Activated CD4-positive, CD25-positive, alpha-beta regulatory T cell treated with anti-CD3 and anti-CD28 coated beads, Interleukin-2, amount 50 U/mL, for 24 hours (primary cell): ENCODE measurements at places on chromosomes 3 and 15.
A peak's percentile ranks its signal among the peaks of the same experiment; 100 is the strongest.

DNA sequence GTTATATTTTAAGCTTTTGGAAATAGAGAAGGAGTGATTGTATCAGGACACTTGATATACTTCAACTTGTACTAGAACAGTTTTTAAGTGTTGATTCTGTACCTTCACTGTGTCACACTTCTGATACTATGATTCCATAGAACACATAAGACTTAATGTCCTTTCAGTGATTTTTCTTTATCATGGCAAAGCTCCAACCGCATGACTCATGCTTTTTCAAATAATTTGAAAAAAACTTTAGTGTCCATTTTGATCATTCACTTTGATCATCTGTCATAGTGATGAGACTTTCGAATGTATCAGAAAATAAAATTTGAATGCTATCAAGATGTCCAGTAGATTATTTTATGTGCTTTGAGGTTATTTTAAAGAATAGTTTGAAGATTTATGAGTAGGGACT, 32.0 kb downstream of the AP4E1 start:
- ATAC-seq: no peak

- ATAC-seq: peak; percentile 58
Observed at GRCh38 chr15:67114846-67115585, 49.6 kb downstream of the SMAD3 start.

GRCh38 chr15:68211656-68212320, 6.7 kb upstream of the CALML4 start:
- ATAC-seq: no peak

DNA sequence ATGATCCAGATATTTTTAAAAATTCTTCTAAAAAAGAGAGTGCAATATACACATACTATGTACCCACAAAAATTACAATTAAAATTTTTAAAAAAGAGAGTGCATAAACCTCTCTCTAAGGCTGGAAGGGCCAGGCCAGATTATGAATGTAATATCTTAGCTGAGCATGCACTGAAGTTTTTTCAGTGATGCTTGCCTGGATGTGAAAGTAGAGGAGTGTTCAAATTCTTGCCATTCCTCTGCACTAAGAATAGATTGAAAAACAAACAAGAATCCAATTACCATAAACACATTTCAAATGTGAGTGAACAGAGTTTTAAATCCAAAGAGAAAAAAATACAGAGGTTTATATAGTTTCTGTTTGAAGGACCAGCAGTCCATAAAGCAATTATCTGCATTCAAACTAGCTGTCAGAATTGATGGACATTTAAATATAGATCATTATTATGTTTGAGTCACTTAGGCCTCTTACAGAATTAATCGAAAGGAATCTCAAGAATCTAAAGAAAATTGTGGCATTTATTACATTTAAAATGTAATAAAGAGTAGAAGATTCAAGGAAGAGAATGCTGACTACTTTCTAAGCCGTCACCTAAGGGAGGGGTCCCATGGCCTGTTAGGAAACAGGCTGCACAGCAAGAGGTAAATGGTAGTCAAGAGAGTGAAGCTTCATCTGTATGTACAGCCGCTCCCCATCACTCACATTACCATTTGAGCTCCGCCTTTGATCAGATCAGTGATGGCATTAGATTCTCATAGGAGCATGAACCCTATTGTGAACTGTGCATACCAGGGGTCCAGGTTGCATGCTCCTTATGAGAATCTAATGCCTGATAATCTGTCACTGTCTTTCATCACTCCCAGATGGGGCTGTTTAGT, 159.3 kb upstream of the MDFIC2 start:
- ATAC-seq: no peak

DNA sequence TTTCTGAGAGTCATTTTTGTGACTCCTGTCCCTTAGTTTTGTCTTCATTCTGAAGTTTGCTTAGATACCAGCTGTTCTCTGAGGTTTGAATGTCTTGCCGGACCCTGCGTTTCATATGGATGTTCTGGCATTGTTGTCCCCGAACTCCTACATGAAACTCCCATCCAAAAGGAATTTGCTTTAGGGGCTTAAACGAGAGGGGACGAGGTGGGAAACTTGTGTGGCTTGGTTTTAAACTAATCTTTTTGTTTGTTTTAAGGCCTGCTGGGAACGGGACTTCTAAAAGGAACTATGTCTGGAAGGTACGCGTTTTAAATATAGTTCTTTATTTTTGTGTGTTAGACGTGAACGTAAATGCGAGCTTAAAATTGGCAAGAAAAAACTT, 679 bp downstream of the RPL35A start:
- no peak for ATAC-seq

GRCh38 chr15:47756872-47757271, 39.6 kb downstream of the SEMA6D start:
- ATAC-seq: no peak

- ATAC-seq: no peak
Observed at GRCh38 chr15:34472947-34473346, 35.3 kb upstream of the GOLGA8A start.

DNA sequence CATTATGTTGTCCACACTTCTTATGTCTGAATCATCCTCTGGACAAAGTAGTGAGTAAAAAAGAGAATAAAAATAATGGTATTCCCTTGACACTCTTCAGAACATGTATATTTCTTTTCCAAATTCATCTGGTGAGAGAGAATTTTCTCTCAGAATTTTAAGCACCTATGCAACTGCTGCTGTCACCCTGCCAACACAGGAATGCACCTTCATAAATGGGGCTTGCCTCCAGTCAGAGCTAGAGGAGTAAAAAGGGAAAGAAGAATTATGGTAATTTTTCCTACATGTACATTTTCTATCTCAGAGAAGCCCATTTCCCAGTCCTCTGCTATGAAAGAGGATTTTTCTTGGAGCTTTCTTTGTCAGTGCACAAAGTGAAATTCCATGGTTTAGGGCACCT, 92.2 kb upstream of the ALCAM start:
- no peak for ATAC-seq

- no peak for ATAC-seq
Observed at GRCh38 chr15:101092156-101092866, 159.5 kb downstream of the CHSY1 start.

- no peak for ATAC-seq
Observed at GRCh38 chr3:150544726-150545125, 1.6 kb downstream of the SERP1 start.

DNA sequence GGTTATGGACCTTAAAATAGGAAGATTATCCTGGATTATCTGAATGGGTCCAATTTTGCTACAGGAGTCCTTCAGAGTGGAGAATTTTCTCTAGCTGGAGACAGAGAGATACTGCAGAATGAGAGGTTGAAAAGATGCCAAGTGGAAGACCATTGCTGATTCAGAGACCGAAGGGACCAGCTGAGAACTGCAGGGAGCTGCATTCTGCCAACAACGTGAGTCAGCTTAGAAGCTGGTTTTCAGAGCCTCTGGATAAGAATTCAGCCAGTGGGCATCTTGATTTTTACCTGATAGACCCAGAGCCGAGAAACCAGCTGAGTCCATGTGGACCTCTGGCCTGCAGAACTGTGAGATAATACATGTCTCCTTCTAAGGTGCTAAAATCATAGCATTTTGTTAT, 234.0 kb downstream of the NR2F2 start:
- ATAC-seq: no peak

GRCh38 chr3:129868912-129869311, 24.6 kb downstream of the TMCC1 start:
- no peak for ATAC-seq

DNA sequence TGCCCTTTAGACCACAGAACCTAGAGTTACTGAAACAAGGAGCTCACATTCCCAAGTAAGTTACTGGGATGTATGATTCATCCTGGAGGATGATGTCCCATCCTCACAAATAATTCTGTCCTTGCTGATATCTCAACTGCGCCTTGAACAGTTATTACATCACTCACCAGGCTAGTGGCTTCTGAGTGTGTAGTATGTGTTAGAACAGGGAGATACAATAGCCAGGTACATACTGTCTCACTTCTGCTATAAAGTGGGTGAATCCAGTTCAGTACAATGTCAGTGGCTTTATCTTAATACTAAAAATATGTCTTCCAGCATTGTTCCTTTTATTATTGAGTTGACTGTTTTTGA, 483.2 kb upstream of the FRG2C start:
- ATAC-seq: no peak

- no peak for ATAC-seq
Observed at GRCh38 chr3:176789947-176790346, 407.3 kb downstream of the TBL1XR1 start.

DNA sequence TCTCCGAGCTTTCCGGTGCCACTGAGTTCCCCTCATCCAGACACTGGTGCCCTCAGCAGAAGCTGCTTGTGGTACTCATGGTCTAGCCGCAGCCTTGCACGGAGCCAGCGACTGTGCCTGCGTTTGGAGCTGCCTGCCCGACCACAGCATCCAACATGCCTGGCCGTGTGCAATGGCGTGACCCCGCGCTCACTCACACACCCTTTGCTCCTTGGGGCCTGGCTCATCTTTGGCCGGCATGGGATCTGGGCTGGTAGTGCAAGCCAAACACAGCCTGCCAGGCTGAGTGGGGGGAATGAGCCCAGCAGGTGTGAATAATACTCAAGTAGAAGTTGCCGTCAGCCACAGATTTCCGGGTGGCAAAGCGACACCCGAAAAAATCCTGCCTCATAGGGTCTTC, 1178.7 kb upstream of the GBE1 start:
- no peak for ATAC-seq

- ATAC-seq: no peak
Observed at GRCh38 chr3:113136071-113136470, 75.3 kb upstream of the BOC start.

DNA sequence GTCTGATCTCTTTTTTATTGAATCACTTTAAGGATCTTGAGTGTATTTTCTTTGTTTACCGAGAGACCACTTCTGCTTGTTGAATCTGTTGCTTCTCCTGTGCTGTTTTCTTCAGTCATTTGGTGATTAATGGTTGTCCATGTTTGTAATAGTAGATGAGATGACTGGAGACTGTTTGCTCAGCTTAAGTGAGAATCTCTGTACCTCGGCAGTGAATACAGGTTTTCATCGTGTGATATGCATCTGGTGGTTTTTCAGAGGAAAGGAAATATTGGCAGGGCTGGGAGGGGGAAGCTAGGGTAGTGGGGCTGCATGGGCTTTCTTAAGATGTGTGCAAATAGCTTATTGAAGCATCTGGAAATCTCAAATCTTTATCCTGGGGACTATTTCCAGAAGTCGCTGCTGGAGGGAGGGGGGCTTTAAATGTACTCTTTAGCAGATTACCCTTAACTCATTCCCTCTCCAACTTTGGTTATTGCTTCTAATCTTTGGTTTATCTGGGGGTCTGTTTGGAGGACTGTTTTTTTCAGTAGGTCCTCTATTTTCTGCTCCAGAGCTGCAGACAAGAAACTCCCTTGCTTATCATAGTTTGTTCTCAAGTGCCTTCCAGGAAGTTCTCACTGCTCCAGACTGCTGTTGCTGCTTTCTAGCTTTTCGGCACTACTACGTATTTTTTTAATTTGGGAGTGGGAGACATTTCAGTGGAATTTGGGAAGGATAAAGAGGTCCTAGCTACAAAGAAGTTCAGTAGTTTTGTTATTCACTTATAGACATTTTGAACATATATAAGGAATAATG, 19.4 kb downstream of the CMTM8 start:
- peak; percentile 41 for ATAC-seq

- no peak for ATAC-seq
Observed at GRCh38 chr3:134487406-134487805, 1.5 kb downstream of the CEP63 start.

GRCh38 chr3:32492684-32493436, 9.8 kb downstream of the CMTM6 start:
- ATAC-seq: no peak

DNA sequence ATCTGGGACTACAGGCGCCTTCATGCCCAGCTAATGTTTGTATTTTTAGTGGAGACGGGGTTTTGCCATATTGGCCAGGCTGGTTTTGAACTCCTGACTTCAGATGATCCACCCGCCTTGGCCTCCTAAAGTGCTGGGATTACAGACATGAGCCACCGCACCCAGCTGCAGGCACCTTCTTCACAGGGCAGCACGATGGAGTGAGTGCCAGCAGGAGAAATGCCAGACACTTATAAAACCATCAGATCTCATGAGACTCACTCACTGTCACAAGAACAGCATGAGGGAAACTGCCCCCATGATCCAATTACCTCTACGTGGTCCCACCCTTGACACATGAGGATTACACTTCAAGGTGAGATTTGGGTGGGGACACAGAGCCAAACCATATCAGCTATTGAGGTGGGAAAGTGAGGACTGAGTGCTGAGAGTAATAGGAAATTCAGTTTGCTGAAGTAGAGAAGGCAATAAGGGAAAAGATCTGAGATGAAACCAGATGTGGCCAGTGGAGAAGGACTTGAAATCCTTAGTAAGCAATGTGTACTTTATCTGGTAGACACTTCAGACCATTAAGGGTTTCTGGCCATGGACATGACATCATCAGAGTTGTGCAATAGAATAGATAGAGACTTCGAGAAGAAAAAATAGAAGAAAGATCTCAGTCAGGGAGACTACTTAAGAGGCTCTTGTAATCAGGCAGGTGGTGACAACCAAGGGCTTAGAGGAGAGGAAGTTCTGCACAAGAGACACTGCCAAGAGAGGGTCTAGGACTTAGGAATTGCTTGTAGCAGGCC, 18.1 kb upstream of the ATP13A5 start:
- no peak for ATAC-seq

DNA sequence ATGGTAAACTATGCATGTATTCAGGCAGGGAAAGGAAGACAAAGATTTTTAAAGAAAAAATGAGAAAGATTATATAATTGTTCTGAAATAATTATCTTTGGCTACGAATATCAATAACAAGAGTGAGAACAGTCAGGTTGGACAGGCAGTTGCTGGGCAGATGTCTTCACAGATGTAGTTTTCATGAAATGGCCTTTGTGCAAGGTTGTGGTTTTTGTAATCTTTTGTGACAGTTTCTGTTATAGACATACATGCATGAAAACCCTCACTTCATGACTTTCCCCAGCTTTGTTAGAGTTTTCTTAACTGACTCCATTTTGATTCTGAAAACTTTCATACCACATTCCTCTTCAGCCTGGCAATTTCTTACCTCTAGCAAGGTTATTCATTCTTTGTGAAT, 34.9 kb upstream of the SLC25A36 start:
- no peak for ATAC-seq

GRCh38 chr3:59572106-59572505, 522.3 kb upstream of the CFAP20DC start:
- no peak for ATAC-seq

- ATAC-seq: no peak
Observed at GRCh38 chr3:129663045-129663446, 56.6 kb upstream of the PLXND1 start.

- ATAC-seq: no peak
Observed at GRCh38 chr3:48536785-48537184, 19.8 kb downstream of the PFKFB4 start.

DNA sequence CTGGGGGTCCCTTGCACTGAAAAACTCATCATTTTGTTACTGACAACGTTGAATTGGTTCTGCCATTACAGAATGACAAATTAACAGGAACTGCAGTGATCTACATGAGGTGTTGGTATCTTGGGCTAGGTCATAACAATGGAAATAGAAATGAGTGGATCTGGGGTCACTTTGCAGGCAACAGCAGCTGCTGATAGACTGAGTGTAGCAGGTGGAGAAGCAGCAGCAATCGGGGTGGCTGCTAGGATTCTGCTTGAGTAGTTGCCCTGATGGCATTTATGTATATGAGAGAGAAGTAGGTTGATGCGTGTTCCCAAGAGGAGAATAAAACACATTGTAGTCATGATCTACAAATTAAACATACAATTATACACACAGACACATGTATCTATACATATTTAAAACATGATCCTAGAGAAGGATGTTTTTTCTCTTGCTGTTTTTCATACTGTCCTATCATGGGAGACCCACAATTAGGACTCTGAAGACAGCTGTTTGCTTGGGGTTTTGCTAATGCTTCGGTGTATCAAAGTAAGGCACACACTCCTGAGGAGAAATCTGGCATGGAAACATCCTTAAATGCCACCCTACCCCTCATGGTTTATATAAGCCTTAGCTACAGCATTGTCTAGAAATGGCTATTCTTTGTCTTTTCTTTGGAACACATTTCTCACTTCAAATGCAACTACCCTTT, 15.8 kb upstream of the THBS1 start:
- no peak for ATAC-seq
